Cortex of kidney (tissue), 1 donor: ENCODE measurements at places on chromosomes 13 and 19.

- no peak for DNase-seq
Observed at GRCh38 chr13:27667946-27668345, 46.3 kb downstream of the POLR1D start.

GRCh38 chr13:62432906-62433305 is 1017.3 kb upstream of the PCDH20 start:
- DNase-seq, result no peak

DNA sequence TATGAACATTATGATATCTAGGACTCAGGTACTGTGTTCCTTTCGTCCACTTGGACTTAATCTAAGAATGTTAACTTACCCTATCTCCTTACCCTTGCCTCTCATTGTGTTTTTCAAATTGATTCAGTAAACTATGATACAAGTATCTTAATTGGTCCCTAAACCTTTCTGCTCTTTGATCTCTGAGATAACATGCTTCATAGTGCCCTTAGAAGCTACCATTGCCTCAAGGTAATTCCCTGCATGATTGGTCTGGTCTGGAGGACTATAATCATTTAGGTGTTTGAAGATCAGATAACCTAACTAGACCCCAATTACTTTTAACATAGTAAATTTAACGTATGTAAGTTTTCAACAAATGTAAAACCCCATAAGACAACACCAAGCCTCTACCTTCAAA is 169.9 kb upstream of the NBEA start:
- DNase-seq, result no peak

- DNase-seq, result no peak
Observed at GRCh38 chr13:82702513-82702912, 1179.8 kb downstream of the SLITRK1 start.

GRCh38 chr13:48070942-48071341 is 24.0 kb downstream of the MED4 start:
- no peak for DNase-seq

DNA sequence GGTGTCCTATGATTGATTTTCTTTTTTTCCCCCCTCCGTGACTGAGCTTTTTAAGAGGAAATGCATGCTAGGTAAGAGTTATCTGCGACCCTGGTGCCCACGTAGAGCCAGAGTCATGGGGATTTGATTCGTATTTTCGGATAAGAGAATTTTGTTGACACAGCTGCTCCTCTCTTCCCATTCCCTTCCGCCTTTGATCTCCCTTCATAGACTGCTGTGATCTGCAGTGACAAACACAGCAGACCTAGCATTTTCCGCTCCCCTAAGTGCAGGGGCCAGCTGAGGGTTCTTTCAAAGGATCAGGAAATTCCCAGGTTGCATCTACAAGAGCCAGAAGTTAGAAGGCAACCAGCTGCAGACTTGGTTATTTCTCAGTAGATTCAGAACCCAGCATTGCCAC is 70.5 kb downstream of the ZNF568 start:
- DNase-seq, result no peak

- no peak for DNase-seq
Observed at GRCh38 chr13:70370924-70371323, 262.7 kb upstream of the KLHL1 start.

GRCh38 chr19:50563597-50563996 is 4.6 kb downstream of the LRRC4B start:
- no peak for DNase-seq

DNA sequence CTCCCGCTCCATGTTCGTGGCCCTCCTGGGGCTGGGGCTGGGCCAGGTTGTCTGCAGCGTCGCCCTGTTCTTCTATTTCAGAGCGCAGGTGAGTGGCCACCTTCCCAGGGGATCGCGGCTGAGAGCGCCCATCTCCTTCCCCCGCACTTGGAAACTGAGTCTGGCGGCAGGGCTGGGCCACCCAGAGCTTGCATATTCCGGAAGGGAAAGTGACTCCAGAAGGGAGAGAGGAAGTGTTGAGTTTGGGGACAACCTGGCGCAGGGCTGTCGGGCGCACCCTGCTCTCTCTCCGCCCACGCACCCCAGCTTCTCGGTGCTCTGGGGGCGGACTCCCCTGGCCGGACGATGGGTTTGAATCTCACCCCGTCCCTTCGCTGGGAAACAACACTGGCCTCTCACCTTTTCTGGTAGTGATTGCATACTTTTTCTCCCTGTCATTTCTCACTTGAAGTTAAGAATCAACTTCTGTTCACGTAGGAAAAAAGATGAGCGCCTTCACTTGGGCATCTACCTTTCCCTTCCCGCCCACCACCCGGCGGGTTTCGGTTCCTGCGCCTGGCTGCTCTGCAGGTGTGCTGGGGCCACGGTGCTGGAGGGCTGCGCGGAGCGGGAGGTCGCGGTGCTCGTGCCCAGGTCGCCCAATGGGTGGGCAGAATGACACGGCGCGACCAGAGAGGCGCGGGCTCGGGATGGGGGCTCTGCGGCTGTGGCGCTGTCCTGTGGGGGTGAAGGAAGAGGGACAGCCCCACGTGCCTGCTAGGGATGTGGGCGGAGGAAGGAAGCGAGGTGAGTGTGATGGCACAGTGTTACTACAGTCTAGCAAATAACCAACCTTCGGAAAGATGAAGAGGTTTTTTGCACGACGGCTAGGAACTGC is 721 bp downstream of the TNFSF11 start:
- no peak for DNase-seq

GRCh38 chr13:107753748-107754147 is 461.6 kb downstream of the LIG4 start:
- DNase-seq, result no peak

- no peak for DNase-seq
Observed at GRCh38 chr13:25347151-25347550, 24.6 kb upstream of the ATP8A2 start.

DNA sequence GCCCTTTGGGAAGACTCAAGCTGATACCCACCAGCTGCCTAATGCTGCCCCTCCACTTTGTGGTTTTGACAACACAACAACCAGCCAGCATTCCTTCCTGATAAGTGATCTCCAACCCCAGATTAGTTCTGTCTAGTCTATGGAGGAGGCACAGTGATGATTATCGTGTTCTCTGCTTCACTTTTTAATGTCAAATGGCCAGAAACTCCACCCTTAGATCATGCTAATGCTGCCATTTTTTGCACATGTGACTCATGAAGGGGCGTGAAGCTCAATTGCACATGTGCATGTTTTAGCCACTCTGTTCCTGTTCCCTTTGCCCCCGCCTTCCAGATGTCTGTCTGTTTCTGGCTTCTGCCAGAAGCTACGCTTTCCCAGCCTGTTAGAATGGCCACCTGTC is 199.8 kb downstream of the COG6 start:
- no peak for DNase-seq
